ENCODE measurements at places on chromosomes 13 and 19.
A peak's percentile ranks its signal among the peaks of the same experiment; 100 is the strongest.

DNA sequence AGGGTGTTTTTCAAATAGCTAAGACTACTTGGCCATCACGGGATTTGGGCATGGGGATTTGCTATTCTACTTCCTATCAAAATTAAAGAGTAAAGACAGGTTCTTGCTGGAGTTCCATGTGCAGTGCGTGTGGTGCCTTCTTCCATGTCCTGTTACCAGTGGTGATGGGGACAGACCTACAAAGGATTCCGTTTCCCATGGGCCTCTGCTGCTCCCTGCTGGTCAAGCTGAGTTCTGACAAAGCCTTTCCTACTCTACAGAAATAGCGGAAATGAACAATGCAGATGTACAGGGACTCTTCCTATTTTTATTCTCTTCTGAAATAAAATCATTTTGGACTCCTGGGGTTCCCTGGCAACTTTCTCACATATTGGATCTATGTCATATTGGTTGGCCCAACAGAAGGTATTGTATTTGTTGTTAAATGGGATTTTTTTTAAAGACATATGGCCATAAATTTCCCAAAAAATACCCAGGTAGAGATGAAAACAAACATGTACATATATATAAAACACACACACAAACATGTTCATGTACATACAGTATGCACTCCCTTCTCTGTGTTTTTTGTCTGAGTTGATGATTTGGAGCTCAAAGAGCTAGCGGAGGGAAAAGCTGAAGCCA is 90.5 kb upstream of the SLC15A1 start:
- peak; percentile 74 for DNase-seq

DNA sequence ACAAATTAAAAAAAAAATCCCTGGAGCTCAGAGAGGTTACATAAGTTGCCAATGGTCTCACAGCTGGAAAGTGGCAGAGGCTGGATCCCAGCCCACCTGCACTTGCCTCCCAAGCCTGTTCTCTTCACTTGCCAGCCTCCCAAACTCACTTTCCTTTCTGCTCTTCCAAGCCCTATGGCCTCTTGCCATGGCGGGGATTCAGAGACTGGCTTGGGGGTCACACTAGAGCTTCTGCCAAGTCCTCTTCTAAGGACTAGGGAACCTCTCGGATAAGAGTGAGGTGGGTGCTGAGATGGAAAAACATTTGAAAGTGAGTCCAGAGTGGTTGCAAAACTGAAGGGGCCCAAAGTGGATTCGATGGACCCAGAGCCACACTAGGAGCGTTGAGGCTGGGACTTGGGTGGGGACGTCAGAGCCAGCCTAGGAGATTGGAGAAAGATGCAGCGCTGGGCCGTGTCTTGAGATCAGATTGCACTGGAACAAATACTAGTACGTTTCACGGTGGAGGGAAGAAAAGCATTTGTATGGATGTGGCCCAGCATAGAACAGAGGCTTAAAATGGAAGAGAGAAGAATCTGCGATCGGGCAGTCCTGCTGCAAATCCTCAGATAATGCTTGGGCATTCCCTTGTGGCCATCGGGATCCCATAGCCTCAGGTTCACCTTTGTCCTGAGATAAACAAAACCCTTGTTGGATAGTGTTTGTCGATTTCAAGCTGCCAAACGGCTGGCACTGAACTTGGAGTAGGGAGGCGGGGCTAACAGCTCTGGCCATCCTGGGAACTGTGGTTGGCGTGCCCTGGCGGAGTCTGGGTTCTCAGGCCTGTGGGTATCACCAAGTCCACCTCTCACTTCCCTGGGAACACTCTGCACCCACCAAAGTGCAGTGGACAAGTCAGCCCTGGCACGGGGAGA is 84.8 kb downstream of the ING1 start:
- no peak for DNase-seq

DNA sequence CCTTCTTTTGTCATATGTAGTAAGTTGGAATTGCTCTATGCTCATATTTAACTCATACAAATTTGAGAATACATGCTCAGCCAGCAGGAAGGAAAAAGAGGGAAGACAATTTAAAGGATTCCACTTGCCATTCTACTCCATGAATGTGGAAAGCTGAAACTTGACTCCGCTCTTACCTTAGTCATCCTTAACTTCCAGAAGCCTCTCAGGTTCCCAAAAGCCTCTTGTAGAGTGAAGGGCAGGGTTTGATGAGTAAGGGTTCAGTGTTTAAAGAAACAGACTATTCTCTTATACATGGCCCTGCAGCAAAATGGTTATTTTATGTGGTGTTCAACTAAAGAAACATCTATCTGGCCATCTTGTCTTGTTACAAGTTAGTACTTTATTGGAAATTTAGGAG is 27.1 kb downstream of the FAM124A start:
- no peak for DNase-seq

GRCh38 chr19:7068599-7068998 is 904 bp upstream of the ZNF557 start:
- no peak for DNase-seq

DNA sequence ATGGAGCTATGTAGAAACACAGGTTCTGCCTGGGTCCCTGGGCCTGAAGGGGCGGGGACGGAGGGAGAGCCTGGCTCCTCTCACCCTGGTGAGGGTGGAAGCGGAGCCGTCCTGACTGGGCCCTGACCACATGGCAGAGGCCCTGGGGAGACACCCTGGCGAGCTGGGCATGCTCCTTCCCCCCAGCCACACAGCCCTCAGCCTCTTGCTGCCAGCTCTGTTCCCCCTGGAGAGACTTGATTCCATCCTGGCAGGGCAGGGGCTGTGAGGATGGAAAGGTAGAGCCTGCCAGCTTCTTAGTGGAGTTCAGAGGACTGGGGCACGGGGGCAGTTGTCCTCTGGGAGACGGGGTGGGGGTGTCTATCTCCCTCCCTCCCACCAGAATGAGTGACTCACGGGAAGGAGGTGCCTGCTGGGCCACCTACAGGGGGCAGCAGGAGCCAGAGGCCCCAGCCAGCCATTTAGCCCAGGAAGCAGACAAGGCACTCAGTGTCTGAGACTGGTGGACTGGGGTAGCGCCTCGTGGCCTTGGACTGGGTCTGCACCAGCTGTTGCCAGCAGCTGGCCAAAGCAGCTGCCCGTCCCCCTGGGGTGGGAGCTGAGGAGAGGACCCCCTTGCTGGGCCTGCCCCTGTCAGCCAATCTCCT is 22.8 kb upstream of the RNF17 start:
- DNase-seq = no peak

DNA sequence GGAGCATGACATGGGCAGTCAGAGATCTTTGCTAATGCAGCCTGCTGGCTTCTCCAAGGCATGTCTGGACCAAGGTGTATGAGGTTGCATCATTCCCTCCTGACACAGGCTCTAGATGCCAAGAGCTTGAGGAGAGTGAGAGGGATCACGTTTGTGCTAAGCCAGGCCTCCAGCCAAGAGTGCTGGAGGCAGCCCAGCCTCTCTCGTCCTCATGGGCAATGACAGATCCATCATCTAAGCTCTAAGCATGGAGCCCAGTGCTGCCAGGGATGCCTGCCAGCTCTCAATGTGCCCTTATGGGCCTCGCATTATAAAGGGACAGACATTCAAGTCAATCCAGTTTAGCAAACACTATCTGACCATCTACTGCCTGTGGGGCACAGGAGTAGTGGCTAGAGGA is 136.3 kb upstream of the VSTM2B start:
- no peak for DNase-seq

GRCh38 chr19:6774821-6775707 is 2.6 kb downstream of the VAV1 start:
- DNase-seq = no peak

DNA sequence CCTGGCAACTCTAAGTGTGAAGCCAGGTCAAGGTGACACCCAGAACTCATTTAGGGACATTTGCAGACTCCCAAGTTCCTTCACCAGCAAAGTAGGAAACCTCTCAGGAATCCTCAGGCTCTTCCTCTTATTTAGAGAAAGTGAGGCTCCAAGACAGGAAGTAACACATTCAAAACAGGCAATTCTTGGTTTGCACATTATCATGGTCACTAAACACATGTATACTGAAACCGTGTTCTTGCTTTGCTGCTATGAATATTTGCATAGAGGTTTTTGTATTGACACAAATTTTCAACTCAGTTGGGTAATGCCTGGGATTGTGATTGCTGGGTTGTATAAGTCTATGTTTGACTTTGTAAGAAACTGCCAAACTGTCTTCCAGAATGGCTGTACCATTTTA is 13.2 kb upstream of the URI1 start:
- no peak for DNase-seq

DNA sequence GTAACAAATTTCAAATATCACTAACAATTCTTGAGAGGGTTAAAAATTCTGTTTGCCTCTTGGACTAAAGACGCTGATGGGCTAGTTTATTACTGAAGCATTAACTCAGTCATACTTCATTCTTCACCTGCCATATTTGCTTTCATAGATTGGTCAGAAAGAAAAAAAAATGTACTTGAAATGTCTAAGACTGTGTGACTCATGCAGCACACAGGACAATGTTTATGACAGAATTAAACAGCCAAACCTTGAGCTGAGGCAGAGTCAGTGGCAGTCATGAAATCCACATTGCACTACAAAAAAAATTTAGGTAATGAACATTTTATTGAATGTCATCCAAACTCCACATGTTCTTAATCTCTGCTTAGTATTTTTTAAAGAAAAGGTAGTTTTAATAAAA is 135.6 kb downstream of the PRR20E start:
- no peak for DNase-seq

DNA sequence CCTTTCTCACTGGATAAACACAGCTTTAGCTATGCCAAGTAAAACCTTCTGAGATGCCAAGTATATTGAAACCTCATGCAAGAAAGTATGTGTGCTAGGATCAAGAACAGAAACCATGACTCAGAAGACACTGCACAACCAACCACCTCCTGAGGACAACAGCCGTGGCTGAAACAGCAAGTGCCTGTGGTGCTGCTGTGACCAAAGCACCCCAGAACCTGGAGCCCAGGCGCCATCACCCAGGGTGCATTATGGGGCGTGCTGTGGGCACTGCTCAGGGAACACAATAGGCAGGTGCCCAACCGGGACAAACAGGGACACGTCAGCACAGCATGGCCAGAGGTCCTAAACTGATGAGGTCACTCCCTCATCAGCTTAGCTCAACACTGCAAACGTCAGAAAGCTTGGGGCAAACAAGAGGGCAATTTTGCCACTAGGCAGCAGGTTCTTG is 101.3 kb upstream of the SLC15A1 start:
- peak; percentile 57 for DNase-seq

GRCh38 chr13:50389726-50390125 is 374.5 kb downstream of the KCNRG start:
- no peak for DNase-seq

DNA sequence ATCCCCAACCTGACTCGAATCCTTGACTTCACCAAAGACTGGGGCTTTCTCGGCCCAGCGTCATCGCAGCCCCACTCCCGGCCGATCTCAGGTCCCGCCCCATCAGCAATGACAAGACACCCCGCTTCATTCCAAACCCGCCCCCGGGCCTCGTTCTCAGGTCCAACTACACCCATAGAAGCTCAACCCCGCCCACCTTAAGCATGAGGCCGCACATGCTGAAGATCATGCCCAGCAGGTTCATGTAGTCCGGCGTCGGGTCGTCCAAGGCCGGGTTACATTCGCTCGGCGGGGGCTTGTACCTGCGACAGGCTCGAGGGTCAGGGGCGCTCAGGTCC is 2.3 kb downstream of the WDR83 start:
- peak; percentile 38 for DNase-seq

DNA sequence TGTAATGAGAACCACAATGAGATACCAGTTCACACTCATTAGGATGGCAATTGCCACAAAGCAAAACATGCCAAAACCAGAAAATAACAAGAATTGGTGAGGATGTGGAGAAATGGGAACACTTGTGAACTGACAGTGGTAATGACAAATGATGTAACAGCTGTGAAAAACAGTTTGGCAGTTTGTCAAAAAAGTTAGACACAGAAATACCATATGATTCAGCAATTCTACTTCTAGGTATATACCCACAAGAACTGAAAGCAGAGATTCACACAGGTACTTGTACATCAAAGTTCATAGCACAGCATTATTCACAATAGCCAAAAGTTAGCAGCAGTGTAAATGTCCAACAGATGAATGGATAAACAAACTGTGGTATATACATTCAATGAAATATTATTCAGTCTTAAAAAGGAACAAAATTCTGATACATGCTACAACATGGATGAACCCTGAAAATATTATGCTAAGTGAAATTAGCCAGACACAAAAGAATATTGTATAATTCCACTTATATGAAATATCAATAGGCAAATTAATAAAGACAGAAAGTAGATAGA is 96.5 kb downstream of the UGGT2 start:
- peak; percentile 20 for DNase-seq

GRCh38 chr13:60790620-60791019 is 393.6 kb downstream of the TDRD3 start:
- DNase-seq = no peak

- no peak for DNase-seq
Observed at GRCh38 chr13:66745307-66745706, 484.8 kb downstream of the PCDH9 start.

- no peak for DNase-seq
Observed at GRCh38 chr13:29304148-29304547, 291.3 kb downstream of the SLC7A1 start.

DNA sequence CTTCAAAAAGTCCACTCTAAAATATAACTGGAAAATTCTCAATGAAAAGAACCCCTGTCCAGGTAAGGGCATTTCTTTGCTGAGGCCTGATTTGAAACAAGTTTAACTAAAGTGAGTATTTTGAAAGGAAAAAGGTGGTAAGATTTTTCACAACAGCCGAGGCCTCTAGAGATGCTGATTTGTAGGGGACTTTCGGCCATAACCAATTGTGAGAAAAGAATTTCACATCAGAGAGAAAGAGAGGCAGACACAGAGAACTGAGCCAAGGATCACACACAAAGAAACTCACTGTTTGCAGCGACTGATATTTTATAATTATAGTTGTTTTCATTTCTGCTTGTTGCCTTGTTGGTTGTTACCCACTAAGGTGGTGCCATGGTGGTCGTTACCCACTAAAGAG is 24.4 kb downstream of the MBD3L2B start:
- DNase-seq = no peak

- no peak for DNase-seq
Observed at GRCh38 chr19:15307169-15307568, 25.2 kb downstream of the BRD4 start.

GRCh38 chr19:14073261-14073924 is 807 bp downstream of the MISP3 start:
- DNase-seq = peak; percentile 71

DNA sequence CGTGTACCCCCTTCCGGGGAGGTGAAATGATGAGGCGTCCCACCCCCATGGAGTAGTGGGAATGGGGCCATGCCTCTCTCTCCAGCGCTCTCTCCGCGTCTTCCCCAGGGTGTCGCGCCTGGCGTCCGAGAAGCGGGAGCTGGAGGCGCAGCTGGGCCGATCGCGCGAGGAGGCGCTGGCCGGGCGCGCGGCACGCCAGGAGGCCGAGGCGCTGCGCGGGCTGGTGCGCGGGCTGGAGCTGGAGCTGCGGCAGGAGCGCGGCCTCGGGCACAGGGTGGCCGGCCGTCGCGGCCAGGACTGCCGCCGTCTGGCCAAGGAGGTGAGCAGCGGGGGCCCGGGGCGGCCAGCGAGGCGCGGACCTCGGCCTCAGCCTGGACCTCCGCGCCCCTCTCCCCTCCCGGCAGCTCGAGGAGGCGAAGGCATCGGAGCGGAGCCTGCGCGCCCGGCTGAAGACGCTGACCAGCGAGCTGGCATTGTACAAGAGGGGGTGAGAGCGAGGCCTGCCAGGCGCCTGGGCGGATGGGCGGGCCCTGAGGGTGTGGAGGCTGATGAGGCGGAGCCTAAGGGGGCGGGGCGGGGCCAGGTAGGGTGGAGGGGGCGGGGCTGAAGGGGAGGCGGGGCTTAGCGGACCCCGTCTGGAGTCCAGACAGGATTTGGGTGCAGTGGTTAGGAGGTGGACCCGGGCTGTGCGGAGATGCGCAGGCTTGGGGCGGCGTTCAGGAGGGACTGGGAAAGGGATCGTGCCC is 7.7 kb downstream of the PGLYRP1 start:
- peak; percentile 22 for DNase-seq
